ENCODE measurements at places on chromosomes 13 and 19.
A peak's percentile ranks its signal among the peaks of the same experiment; 100 is the strongest.

DNA sequence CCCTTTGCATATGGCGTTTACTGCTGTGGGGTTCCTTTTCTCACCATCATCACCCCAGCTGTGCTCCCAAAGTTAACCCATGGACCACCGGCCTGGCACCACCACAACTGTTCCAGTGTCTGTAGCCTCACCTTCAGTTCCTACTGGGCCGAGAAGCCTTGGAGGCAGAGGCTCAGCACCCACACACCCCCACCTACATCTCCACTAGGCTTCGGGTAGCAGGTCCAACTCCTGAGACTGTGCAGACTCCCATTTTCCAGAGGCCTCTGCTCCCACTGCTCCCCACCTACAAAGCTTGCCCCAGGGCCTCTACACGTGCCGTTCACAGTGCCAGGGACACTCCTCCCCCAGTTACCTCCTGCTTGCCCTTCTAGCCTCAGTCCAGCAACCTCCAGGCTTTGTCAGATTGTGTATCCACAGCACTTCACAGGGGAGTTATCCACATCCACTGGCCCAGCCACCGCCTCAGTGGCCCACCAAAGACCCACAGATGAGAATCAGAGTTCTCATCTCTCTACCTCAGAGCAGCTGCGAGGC, 14.1 kb downstream of the SLC27A5 start:
- DNase-seq, result no peak

- no peak for DNase-seq
Observed at GRCh38 chr19:43711751-43712355, 4.0 kb upstream of the IRGC start.

DNA sequence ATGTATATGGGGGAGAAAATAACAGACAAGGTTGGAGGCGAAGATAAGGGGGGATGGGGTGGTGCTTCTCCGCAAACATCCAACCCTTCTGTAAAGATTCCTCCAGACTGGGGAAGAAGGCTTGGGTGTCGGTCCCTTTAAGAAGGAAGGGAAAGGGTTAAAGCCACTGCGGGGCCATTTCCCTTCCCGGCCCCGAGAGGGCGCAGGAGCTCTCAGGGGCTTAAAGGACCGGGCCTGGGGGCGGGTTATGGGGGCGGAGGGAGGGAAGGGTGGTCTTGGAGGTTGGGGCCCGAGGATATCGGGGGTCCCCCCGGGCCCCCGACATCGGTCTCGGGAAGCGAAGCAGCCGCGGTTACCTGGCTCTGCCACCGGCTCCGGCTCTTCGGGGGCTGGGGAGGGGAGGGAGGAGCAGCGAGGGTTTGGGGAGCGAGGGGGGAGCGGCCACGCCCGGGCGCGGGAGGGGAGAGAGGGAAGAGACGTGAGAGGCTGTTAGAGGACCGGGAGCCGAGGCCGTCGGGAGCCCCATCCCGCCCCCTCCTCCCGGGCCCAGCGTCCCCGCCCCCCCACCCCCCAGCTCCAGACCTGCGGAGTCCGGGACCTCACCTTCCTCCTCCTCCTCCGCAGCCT, 2.8 kb downstream of the TNNT1 start:
- DNase-seq, result no peak

DNA sequence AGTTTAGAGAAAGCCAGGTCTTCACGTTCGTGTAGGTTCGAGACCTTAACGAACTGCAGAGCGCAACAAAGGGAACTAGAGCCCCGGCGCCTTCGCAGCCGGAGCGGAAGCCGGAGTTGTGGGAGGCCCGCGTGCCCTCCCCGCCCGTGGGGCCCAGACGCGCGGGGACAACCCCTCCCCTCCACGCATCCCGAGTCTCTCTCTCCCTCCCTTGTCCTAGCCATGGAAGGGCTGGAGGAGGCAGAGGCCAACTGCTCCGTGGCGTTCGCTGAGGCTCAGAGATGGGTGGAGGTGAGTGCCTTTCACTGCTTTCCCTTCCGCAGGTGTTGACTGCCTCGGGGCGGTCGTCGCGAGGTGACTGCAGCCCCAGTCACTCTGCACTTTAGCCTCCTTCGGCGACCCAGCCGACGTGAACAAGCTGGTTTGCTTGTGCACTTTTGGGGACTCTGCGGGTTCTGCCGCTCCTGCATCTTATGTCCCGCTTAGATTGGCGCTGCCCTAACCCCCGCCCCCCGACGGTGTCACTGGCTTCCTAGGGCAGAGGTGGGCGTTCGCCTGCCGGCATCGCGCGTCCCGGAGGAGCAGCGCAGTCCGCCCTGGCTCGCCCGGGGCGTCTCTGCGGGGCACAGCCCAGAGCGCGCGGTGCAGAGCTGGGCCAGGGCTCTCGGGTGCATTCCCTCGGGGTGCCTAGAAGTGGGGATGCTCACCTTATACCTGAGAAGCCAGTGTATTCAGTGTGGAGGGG, 478 bp downstream of the LMO7 start:
- no peak for DNase-seq

DNA sequence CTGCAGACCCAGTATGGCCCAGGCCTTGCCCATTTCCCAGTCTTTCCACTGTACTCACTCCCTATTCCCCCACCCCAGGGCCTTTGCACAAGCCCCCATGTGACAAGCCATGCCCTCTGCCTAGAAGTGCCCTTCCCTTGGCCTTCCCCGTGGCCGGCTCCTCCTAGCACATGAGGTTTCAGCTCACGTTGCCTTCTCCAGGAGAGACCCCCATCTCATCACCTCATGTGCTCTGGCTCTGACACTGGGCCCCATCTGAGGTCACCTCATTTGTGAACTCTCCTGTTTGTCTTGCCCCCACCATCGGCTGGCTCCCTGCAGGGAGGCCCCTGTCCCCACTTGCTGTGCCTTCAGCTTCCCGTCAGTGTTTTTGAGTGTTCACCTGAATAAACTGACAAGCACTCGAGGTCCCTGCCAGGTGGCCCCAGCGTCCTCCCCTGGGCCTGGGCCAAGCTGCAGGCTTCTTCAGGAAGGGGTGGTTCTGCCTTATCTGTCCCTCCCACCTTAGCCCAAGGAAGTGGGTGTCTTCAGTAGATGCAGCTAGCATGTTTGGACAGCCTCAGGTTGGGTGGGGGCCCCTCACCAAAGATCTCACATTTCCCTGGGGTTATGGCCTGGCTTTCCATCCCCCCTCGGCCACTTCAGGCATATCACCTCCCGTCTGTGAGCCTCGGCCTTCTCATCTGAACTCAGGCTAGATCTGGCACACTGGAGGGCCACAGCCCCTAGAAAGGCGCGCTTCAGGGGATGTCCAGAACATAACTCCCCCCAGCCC, 3.8 kb upstream of the SLC25A42 start:
- DNase-seq, result no peak

- no peak for DNase-seq
Observed at GRCh38 chr13:37241786-37242185, 136.3 kb upstream of the CSNK1A1L start.

GRCh38 chr13:114260814-114261213, 20.6 kb upstream of the UPF3A start:
- DNase-seq, result no peak

GRCh38 chr13:94119360-94119936, 360.0 kb downstream of the DCT start:
- DNase-seq, result no peak

DNA sequence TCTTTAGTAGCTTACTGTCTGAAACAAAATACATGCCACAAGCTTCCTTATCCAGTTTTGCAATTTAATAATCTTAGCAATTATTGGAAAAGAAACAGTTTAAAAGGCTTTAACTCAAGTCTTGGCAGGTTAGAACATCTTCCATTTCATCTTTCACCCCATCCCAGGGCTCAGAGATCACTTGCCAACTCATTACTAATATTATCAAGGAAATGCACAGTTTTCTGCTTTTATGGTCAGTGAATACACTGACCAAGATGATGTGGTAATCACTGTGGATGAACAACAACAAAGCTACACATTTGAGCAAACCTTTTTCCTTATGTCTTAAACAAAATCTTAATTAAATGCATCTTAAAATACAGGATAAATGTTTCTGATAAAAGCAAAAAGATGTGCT, 48.0 kb upstream of the ITM2B start:
- no peak for DNase-seq

GRCh38 chr19:28359431-28360414, 853.2 kb downstream of the UQCRFS1 start:
- DNase-seq, result no peak

DNA sequence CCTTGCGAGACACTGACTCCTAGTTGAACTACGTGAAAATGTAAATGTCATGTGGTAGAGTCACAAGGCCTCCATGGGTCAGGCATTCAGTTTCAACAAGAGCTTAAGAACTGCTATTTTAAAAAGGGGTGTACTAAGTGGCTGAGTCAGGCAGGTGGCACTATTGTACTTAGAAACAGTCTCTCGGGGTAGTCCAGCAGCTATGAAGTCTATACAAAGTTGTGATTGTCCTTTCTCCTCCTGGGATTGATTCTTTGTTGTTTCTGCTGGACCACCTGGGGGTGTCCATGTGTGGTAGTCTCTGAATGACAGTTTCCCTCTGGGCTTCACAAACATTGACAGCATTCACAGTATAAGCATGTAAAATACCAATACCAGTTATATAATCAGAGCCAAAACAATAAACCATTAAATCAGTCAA, 33.0 kb downstream of the UGGT2 start:
- DNase-seq, result no peak

- no peak for DNase-seq
Observed at GRCh38 chr13:33751151-33751550, 66.8 kb upstream of the RFC3 start.

GRCh38 chr13:21022056-21022979, 39.1 kb downstream of the LATS2 start:
- DNase-seq, result no peak

GRCh38 chr13:40984668-40985366, 34.3 kb downstream of the ELF1 start:
- DNase-seq, result peak; percentile 74

DNA sequence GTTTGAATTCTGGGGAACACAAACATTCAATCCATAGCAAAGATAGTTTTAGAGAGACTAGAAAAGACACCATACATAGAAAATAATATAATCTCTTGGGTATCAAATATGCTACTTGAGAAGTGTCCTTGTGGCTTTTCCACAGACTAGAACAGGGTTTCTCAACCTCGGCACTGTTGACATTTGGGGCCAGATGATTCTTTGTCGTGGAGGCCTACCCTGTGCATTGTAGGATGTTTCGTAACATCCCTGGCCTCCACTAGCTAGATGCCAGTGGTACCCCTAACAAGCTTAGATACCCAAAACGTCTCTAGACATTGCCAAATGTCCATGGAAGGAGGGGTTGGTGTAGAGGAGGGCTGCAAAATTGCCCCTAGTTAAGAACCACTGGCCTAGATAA, 2.2 kb upstream of the ESD start:
- no peak for DNase-seq

DNA sequence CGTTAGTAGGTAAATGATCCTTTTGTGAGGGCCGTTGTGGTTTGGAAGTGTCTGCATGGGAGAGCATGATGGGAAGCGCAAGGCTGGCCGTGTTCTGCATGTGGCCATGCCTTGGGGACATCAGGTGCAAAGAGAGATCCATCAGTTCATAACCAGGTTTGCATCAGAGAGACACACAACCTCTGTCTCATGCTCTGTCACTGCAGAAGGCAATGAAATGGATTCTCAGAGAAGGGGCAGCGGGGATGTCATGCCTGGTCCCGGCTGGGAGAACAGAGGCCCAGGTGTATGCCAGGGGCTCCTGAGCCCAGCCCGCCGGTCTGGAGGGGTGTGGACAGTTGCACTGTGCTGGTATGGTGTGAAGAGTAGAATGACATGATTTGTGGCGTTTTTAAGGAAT, 60.2 kb downstream of the GGACT start:
- no peak for DNase-seq

- peak; percentile 53 for DNase-seq
Observed at GRCh38 chr13:48126944-48127830, 32.3 kb upstream of the MED4 start.

DNA sequence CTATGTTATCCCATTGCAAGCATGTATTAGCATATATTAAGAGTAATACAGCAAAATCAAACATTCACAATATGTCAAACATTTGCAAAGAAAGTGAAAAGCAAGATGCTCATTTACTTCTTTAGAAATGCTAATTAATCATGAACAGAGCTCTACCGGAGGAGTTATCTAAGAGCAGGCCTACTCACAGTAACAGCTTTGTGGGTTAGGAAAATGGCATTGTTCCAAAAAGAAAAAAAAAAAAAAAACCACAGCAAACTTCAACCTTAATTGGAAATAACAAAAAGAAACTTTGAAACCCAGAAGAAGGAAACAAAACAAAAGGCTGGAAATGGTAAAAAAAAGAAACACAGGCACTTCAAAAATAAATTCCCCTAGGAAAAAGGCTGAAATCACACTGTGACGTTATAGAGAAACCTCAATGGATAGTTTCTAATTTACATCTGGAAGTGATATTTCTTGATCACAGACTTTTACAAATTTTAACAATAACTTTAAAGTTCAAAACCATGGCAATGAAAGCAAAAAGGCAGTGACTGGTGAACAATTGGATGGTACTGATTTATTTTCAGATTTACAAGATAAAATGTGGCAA, 1236.8 kb upstream of the SPRY2 start:
- no peak for DNase-seq

DNA sequence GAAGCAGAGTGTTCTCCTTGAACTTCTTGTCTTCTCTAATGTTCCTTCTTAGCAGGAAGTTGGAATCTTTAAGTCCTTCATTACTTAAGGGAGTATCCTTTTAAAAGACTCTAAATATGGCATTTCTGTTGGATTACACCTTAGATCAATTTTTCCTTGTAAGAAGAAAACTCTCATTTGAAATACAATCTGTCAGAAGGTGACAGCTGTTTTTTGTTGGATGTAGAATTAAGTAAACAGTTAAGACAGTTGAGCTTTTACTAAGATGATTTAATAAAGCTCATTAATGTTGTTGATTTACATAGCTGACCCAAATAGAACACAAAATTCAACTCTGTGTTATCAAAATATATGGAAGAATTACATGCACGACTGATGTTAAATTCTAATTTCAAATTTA, 16.7 kb upstream of the MBNL2 start:
- DNase-seq, result no peak
